Retinal pigment epithelial cell (primary cell): ENCODE measurements at places on chromosomes 5 and 9.

DNA sequence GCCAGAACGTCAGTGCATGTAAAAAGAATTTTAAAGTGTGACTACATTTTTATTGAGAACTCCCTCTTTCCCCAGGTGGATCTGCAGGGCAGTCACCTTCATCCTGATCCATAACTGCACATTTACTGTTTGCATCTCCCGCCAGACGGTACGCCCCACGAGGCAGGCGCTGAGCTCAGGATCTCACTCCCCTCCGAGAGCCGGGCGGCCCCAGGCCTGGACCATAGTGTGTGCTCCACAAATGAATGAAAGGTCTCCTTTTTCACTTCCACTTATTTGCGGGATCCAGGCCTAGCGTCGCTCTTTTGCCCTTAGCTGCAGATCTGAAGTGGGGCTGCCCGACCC, 378 bp downstream of the DROSHA start:
- DNase-seq, result no peak

GRCh38 chr5:89604342-89604741, 721.4 kb upstream of the MEF2C start:
- DNase-seq, result peak; percentile 19

DNA sequence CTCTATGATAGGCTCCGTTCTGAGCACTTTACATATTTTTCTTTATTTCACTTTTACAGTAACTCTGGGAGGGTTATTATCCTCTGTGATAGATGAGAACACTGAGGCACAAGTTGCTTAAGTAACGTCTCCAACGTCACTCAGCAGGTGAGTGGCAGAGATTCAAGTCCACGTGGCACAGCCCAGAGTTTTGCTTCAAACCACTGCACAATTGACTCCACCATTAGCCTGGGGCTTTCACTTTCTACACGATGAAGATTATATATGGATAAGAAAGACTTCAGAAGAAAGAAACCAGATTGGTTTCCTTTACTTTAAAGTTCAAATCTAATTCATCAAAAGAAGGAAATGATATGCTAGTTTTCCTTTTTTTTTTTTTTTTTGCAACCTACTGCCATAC, 245.9 kb downstream of the SYK start:
- DNase-seq, result no peak

GRCh38 chr5:122310889-122311288, 1.1 kb upstream of the SNCAIP start:
- DNase-seq, result no peak

DNA sequence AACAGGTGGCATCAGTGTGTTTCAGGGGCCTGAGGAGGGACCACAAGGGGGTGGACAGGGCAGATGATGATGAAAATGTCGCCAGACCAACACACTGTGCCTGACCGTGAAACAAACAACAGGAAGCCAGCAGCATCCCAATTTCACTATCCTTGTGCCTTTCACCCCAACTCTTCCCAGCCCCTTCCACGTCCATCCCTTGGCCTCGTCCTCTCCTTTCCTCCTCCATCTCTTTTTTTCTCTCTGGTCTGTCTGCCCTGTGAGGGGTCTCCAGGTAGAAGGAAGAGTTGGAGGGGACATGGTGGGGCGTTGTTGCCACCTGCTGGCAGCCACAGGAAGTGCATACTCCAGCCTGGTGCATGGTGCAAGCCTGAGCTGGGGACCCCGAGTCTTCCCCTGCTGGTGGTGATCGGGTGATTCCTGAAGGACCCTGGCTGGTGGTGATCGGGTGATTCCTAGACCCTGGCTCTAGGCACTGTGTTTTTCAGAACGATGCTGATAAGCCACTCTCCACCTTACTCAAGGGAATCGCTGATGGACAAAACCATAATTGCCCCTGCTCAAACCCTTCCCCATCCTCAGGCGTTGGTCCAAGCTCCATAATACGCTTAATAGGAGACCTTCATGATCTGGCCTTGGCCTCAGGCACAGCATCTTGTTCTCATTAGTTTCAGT, 21.7 kb upstream of the NSD1 start:
- DNase-seq, result no peak

DNA sequence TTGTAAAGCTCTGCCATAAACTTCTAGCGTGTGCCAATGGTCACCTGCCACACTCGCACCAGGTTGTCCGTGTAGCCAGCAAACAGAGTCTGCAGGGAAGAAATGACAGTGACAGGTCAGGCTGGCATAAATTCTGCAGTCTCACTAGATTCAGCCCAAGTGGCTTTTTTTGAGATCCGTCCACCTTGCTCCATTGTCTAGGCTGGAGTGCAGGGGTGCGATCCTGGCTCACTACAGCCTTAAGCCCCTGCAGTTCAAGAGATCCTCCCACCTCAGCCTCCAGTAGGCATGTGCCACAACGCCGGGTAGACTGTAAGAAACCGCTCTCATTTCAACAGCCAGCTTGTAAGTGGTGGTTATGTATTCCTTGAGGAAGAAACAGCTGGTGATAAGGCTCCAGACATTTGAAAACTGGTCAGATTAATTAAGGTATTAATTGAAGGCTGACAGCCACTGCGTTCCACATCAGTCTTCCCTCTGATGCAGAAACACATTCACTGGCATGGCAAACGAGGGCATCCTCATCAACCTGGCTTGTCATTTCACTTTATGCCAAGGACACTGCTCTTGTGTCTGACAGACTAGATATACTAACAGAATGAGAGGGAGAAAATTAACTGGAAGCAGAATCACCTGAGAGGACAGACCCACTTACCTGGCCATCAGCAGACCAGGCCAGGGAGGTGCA, 6.6 kb downstream of the RACK1 start:
- no peak for DNase-seq

GRCh38 chr5:172686111-172686510, 45.0 kb downstream of the NEURL1B start:
- DNase-seq, result no peak

DNA sequence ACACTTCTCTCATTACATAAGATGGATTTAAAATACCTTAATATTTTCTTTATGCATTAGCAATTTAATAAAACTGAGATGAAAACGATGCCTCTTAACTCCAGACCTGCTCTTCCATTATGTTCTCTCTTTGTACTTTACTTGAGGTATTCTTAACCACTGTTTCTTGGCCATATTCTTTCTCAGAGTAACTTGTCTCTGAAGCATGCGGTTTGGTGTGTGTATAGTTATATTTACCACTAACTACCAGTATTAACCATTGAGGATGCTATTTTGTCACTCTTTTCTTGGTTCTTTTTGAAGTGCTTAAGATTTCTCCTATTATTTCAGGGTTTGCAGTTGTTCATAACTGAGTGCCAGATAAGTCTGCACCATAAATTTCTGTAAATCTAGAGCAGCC, 17.9 kb downstream of the TMEM167A start:
- DNase-seq, result no peak

DNA sequence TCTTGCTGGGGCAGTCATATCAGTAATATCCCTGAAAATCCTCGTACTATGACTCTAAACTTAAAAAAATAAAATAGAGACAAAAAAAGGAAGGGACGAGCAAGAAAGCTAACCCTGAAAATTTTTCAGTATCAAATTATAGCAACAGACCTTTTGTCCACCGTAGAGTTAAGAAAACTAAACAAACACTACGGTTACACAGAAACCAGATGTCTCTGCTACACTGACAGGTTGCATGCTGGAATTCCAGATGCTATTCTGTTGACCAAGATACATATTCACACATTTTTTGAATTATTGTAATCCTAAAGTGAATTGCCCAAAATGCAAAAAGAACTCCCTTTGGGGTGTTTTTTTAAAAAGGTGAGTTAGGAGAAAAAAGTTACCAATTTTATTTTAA, 66.9 kb upstream of the SELENOP start:
- DNase-seq, result no peak

DNA sequence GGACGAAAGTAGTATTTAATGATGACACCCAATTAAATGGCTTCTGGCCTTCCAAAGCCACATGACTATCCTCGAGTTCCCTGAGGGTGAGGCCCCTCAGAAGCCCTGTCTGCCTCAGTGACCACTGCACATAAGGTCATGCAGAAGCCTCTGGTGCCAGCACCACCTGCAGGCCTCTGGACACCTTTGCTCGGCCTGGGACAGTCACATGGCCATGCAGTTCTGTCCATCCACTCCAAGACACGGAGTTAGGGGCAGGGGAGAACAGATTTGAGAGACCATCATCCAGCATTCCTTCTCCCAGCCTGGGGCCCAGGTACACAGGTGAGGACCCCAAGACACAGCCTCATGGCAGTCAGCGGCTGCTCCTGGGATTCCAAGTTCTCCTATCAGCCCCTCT, 145.0 kb downstream of the ROR2 start:
- no peak for DNase-seq

DNA sequence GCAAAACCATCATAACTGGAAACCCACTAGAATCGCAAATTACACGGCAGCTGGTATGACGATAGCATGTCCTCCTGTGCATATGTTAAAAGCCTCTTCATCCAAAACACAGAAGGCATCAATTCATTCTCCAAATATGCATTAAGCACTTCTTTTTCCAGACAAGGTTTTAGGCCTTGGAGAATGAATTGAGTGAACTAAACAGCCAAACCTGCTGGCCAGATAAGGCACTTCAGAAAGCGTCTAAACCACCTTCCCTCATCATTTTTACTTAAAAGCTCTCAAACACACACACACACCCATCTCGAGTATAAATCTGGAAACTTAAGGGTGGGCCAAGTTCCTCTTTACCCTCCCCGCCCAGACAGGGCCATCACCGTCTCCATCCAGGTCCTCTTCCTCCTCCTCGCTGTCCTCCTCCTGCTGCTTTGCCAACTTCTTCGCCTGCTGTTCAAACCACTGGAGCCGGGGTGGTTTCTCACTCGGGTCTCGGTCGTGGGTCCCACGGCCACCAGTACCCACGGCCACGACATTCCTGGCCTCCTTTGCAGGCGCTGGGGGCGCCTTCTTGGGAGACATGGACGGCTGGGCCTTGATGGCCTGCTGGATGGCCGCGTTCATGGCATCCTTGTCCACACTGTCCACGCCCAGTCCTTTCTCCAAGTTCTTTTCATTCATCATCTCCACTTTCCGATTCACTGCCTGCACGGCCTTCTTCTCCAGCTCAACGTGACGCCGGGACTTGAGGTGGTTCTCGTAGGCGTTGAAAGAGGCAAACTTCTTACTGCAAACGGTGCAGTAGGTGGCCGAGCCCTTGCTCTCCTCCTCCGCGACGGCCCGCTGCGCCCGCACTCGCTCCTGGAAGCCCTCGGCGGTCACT, 696 bp downstream of the ZNF622 start:
- DNase-seq, result no peak

DNA sequence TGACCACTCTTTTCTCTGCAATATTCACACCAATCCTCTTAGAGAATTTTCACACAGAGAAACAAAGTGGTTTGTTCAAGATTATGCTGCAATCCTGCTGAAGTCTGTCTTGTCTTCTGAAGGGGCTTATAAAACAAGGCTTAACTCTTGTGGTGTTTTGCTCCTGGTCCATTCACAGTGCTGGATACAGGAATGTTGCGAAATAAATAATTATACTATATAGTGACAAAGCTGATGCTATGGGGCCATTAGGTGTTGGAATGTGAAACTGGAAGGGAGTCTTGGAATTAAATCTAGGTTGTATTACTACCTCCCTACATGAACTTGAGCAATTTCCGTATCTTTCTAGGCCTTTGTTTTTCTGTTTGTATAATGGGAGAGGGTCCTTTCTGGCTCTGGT, 170.2 kb downstream of the TRIM32 start:
- no peak for DNase-seq

DNA sequence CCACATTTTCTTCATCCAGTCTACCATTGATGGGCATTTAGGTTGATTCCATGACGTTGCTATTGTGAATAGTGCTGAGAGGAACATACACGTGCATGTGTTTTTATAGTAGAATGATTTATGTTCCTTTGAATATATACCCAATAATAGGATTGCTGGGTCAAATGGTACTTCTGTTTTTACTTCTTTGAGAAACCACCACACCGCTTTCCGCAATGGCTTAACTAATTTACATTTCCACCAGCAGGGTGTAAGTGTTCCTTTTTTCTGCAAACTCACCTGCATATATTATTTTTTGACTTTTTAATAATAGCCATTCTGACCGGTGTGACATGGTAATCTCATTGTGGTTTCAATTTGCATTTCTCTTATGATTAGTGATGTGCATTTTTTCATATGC, 82.2 kb upstream of the RFX3 start:
- no peak for DNase-seq
